T-helper 1 cell (primary cell): ENCODE measurements at places on chromosomes 5 and 9.
A peak's percentile ranks its signal among the peaks of the same experiment; 100 is the strongest.

- DNase-seq: no peak
These were observed 376.4 kb upstream of the TNC start for GRCh38 chr9:115494393-115494792.

- DNase-seq: peak; percentile 21
These were observed 4.0 kb downstream of the SNX30 start for GRCh38 chr9:112754578-112754977.

DNA sequence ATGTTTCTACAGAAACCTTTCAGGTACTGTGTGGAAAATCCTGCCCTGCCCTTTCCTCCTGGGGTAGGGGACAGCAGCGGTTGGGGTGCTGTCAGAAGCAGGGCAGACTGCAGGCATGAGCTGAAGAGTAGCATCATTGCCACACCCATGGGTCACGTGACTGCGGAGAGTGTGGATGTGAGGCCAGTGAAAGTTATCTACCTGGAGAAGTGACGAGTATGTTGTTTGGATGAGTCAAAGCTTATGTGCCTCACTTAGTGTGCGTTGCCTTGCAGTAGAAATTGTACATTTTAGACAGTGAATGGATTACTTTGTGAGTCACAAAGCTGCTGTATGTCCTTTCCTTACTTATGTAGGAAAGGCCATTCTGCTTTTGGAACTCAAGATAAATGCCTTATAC is 21.7 kb upstream of the ACTBL2 start:
- DNase-seq: no peak

DNA sequence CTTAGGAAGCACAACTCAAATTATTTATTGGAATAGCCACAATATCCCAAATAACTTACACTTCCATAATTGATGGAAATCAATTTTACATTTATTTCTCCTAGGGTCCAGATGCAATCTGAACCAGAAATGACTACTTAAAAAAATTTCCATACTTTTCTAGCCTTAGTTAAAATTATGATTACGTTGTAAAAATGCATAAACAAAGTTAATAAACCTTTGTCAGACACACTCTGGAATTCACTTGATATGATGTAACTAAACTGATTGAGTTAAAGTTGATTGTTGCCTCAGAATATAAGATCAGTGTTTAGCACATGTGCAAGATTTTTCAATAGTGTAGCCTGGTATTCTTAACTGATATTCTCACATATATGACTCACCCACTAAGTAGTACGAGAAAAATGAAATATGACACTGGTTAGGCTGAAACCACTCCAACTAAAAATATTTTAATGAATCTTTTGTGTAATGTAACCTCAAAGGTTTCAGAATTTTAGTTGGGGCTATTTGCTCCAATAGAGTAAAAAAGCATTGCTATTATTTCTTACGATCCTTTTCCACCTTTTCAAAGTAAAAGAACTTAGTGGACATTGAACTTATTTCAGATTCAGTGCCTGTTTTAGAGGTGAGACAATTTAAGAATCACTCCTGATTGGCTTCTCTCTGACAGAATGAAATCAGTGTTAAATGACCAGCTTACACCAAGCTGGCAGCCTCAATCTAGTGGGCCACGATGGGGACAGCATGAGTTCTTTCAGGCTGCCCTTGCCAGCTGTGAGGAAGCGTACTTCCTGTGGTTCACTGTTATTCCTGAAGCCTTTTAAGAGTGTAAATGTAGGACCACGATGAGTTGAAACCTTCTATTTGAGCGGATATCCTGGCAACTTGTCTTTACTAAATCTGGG is 277.2 kb upstream of the CDH9 start:
- DNase-seq: no peak

DNA sequence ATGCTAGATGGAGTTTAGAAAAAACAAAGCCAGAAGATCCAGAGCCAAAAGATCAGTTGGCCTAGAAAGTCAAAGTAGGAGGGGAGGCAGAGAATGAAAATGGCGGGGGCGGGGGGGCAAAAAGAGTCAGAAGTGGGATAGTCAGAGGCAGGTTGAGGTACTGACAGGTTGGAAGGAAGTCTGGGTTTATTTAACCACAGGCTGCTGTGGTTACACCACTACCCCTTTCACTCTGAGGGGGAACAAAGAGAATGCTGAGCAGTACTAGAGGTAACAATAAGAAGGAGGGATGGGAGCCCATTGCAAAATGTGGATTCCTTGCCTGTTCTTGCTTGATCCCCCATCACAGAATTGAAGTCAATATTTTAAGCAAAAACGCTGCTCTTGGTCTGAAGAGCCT is 111.8 kb downstream of the CAVIN4 start:
- DNase-seq: no peak

DNA sequence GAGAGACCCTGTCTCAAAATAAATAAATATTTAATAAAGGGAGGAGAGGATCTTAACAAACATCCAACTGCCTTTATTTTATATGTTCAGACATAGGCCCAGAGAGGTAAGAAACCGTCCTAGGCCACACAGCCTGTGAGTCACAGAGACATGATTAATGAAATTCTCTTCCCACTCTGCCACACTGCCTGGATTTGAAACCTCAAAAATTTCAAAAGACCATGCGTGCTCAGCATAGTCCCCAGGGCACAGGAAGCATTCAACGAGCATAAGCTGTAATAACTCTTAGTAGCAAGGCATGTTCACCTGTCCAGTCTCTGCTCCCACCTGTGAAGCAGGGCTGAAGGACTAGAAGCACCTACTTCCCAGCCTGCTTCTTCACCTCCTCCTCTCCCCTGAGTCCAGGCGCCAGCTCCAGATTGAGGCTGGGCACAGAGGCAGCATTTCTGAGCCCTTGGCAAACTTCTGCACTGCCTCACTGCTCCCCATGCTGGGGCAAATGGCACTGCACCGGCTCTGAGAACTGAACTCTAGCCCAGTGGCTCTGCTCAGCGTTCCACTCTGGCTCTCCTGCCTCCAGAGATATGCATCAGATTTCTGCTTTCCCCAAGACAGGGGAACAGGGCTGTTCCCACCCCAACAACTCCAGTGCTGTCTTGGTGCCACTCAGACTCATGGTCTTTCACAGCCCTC is 1.1 kb downstream of the FAT2 start:
- no peak for DNase-seq

DNA sequence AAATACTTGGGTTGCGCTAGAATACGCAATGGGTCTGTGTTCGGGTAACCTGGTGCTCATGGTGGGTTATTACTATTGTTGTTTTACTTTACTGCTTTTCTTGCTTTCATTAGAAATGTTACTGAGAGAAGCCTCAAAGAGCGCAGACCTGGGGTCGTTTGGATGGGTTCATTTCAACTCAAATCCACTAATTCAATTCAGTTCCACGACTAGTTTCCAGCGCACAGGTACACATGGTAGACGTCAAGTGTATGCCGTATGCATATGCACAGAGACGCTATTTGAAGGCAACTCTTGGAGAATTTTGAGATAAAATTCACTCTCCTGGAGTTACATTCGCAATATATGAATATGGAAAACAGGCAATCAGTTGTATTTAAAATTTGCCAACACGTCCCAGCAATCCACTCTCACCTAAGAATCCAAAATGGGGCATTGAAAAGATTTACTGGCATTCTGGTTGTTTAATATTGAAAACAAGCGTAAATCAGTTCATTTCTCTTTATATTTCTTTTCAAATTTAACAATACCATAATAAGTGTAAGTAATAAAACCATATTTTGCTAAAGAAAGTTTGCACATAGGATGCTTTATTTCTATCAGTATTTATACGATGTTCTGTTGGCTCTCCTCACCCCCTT is 4.4 kb upstream of the PAX5 start:
- no peak for DNase-seq

DNA sequence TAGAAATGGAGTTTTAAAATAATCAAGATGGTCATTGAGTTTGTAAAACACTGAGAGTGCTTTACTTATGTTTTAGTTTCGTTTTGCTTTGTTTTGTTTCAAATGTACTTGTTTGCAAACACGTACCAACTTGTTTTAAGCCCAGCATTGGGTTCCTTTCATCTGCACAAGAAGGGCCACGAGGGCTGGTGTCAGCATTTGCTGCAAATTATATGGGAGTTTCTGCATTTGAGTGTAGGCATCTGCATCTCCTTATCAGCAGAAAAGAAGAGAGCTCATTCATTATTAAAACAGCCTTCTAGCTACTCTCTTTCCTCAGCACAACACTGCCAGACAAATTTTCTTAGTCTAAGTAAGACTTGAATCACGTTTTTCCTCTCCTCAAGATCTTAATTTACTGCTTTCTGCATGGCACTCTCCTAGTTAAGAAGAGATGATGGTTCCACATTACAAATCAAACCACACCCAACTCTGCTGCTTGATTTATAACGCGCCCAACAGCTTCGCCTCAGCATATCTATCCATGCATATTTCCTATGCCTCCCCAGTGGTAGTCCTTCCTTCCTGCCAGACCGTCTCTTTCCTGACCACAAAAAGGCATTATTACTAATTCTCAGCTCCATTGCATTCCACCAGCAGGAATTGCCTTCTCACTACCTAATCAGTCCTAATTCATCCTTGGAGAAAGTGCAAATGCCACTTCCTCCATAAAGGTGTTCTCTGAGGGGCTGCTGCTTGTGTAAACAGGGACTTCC is 95.2 kb upstream of the CAST start:
- no peak for DNase-seq

GRCh38 chr5:170491479-170491878 is 12.3 kb upstream of the KCNIP1 start:
- DNase-seq: no peak

- DNase-seq: no peak
These were observed 76.6 kb downstream of the CD180 start for GRCh38 chr5:67120032-67120431.

DNA sequence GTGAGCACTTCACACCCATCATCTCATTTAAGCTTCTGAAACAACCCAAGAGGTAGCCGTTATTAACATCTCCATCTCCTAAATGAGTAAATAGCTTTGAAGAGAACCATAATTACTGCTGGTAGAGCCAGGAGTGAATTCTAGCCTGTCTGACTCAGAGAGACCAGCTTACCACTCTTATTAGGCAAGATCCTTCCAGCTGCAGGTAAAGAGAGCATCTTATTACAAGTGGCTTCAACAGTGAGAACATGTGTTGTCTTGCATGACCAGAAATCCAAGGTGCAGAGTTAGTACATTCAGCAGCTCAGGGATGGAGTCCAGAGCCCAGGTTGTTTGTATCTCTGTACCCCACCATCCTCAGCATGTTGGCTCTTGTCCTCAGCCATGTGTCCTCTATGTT is 10.9 kb upstream of the AFAP1L1 start:
- DNase-seq: no peak

DNA sequence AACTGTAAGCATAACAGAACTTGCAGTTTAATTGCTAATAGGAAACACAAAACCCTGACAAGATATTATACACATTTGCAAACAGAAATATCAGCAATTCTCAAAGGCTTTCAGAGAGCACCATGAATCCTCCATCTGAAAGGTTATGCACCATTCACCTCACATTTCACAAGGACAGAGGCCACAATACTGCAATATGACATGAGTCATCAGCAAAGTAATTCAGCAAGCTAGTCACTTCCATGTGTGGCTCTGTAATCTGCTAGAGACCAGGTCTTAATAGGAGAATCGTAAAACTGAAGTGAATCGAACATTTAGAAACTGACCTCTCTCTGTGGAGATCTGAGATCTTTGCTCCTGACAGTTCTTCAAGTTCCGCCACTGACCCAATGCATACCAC is 28.3 kb downstream of the IARS1 start:
- DNase-seq: no peak

GRCh38 chr9:131275332-131276093 is 797 bp downstream of the FAM78A start:
- no peak for DNase-seq

DNA sequence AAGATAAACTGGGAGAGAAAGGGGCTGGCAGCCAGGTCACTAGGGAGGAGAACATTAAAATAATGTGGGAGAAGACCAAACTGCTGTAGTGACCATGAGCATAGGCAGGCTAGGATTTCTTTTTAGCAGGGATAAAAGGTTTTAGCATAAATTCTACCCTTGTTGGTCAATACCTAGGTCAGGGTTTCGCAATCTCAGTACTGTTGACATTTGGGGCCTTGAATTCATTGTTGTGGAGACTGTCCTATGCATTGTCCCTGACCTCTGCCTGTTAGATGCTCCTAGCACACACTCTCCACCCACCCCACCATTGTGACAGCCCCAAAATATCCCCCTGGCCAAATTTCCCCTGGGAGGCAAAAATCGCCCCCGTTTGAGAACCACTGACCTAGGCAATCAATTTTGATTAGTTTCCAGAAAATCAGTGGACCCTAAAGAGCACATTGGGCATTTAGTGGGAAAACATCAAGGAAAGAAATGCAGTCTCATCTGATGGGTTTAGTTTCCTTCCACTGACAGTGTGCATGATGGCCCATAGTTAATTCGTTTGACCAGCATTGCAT is 181.4 kb downstream of the NTRK2 start:
- no peak for DNase-seq

DNA sequence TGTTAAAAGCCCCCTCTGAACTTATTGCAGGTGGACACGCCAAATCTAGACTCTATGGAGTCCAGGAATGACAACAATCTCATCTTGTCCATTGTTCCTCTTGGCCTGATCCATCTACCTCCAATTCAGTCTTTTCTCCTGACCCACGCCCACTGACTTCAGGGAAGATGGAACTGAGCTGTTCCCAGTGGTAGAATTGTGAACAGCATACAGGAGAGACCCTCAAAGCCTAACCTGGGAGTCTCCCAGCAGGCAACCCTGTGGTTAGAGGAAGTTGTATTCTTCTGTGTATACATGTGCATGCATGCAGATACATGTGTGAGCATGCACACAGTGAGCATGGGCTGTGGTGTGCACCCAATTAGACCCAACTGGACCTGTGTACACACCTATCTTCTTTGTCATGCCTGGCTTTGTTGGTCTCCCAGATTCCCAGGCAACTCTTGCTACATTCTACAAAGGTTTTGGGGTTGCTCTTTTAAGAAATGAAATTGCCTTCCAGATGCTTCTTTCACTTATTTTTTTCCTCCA is 286.0 kb downstream of the ZSWIM6 start:
- DNase-seq: no peak

GRCh38 chr5:14708551-14708950 is 44.0 kb downstream of the OTULIN start:
- DNase-seq: peak; percentile 39

GRCh38 chr5:74510476-74511075 is 130.0 kb downstream of the ENC1 start:
- no peak for DNase-seq

DNA sequence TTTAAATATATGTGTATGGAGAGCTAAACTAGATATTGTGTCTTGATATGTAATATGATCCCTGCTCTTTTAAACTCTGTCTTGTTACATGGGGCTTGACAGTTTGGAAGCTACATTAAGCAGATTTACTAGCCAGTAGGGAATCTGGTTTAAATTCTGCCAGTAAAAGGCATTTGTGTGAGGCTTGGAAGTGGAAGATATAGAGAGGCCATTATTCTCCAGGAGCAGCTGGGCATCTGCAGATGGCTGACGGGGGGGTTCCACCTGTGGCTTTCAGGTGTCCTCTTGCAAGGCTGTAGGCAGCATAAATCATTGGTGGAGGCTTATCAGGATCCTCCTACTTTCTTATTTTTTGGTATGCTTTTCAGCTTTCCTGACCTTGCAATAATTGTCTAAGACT is 179.1 kb upstream of the FBXL7 start:
- DNase-seq: no peak

GRCh38 chr5:37080697-37081096 is 168.5 kb downstream of the CPLANE1 start:
- DNase-seq: no peak
